ENCODE measurements at places on chromosomes 13 and 19.

- no peak for DNase-seq
These were observed 138.6 kb downstream of the MYO16 start for GRCh38 chr13:108768035-108768434.

GRCh38 chr13:59340151-59340550 lies 823.6 kb downstream of the DIAPH3 start:
- no peak for DNase-seq

DNA sequence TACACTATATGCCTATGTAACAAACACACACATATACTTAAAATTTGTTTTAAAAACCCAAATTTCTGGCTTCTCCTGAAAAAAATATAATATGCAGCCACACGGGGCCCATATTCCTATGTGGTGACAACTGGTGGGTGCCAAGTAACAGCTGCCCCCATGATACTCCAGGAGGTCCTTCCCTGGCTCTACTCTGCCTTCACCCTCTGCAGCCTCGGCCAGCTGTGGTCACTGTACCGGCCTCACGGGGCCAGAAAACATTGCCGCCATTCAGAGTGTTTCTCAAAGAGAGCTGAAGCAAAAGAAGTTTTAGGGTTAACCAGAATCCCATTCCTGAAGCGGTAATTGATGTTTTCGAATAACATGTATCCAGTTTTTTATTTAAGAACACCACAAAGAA lies 32.6 kb upstream of the POP4 start:
- DNase-seq, result no peak

GRCh38 chr19:39592381-39592780 lies 9.9 kb upstream of the LGALS13 start:
- DNase-seq, result peak; percentile 80

GRCh38 chr19:19745496-19746285 lies 12.8 kb upstream of the ZNF14 start:
- no peak for DNase-seq

- no peak for DNase-seq
These were observed 19.9 kb downstream of the SIGLEC7 start for GRCh38 chr19:51161867-51162496.

- DNase-seq, result no peak
These were observed 101.3 kb downstream of the KCNRG start for GRCh38 chr13:50116430-50116973.

- DNase-seq, result no peak
These were observed 30.1 kb downstream of the WDFY2 start for GRCh38 chr13:51614350-51614786.

DNA sequence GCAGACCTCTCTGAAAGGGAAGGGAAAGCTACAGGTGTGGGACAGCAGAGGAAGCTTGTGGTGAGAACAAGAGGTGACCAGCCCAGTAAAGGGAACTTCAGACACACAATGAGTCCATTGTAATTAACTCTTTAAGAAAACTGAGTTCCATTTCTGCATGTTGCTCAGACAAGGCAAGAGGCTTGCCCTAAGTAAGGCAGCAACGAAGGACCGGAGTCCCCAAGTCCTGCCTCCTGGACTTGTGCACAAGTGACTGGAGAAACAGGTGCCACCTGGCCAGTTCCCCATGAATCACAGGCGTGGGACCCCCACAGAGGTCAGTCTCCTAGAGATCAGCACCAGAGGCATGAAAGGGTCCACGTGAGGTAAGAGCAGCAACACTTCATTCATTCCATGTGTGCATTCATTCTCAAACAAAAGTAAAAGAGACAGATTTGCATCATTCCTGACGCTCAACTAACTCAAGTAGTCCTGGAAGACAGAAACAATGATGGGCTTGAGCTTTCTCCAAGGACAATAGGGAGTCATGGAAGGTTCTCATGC lies 14.7 kb upstream of the SIGLEC6 start:
- no peak for DNase-seq

- no peak for DNase-seq
These were observed 194.5 kb downstream of the VWA8 start for GRCh38 chr13:41766439-41766838.

Data from NCI-H526 (cell line).